ENCODE measurements at places on chromosomes 1 and 21. TPM values are rescaled to one million over a fixed set of nuclear protein-coding genes. Genes with fewer than 3 reads are reported as not detected.

The TMPRSS2 gene
- total RNA-seq, result 13.1 TPM

The ECM1 gene
- 2.8 TPM for total RNA-seq

The CALML6 gene
- total RNA-seq, result 0.59 TPM

The SPATA17 gene
- 3.0 TPM for total RNA-seq

The NCDN gene
- total RNA-seq, result 36.0 TPM

The DNASE2B gene
- not detected for total RNA-seq

The SIK1 gene
- 19.7 TPM for total RNA-seq

GRCh38 chr1:51340380-51340779 lies 10.0 kb upstream of the TTC39A start:
- DNase-seq, result no peak

DNA sequence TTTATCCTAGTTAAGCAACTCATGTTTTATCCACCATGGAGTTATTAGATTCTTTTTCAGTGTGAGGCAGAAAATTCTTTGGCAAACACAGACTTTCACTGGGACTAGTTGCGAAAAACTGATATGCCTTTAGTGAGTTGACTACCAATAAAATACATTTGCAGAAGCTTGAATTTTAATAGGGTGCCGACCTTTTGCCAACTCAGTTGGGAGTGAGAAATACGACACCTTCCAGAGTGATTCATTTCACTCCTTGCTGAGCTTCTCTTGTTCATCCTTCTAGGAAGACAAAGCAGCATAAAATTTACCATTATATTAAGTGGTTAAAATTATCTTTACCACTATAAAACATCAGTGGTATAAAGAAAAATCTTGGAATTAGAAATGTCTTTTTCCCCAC lies 1.2 kb upstream of the KRTAP23-1 start:
- no peak for DNase-seq

DNA sequence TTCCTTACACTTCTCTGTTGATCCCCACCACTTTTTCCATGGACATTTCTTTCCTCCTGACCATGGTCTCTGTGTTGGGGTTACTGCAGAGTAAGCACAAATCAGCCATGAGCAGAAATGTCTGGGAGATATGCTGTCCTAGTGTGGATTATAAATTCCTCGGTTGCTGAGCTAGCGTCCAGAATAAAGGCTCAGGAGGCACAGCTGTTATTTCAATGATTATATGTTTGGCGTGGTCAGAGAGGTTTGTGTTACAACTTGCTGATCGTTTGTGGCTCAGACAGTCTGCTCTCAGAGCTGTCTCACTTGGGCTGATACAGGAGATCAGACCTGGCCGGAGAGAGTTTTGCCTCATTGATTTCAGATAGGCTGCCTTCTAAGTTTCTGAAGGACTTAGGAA lies 37.5 kb upstream of the LAMC2 start:
- no peak for DNase-seq

GRCh38 chr1:47210666-47211065 lies 20.8 kb upstream of the PDZK1IP1 start:
- DNase-seq, result no peak

DNA sequence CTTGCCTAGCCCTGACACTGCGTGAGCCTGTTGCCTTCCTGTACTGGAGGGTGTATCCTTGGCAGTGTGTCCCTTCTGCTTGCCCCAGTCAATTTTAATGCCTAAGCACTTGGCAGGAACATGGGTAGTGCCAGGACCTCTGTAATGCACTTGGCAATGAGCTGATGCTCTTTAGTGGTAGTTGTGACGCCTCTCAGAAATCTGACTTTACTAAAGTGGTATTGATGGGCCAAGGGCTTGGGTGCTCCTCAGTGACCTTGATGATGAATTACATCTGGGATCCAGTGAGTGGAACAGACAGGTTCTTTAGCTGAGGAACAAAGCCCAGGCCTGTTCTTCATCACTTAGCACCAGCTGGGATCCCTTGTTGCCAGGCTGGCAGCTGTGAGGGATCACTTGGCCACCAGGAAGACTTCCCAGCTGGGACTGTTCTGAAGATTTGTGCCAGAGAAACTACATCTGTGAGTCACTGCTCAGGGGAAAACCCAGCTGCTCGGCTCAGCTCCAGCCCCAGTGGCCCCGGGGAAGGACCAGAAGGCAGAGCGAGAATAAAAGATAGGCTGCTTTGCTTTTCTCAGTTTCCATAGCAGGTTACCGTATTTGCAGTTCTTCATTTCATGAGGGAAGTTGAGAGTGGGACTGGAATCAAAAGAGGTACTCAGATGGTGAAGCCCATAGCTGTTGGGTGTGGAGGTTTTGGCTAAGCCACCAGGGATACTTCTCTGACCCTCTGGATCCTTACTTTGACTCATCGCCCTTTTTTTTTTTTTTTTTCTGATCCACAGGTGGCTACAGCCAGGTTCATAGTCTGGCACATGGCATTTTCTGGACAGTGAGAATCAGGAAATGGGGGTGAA lies 28.5 kb upstream of the KCNA2 start:
- peak; percentile 66 for DNase-seq

GRCh38 chr1:247043406-247043805 lies 35.2 kb downstream of the ZNF670 start:
- no peak for DNase-seq

DNA sequence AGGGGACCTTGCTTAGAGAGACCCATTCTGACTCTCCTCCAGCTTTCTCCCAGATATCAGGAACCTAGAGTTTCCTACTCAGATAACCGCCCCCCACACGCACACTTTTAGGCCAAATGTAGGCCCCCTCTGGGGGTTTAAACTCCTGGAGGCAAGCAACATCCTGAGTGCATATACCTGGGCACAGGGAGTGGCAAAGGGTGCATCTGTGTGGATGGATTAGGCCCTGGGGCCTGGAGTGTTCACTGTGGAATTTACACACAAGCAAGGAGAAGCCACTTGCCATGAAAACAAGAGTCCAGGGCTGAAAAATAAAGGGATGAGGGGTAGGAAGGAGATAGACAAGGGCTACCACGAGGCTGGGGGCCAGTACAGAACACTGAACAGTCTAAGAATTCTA lies 343.1 kb downstream of the NTNG1 start:
- DNase-seq, result no peak

- no peak for DNase-seq
These were observed 39.9 kb upstream of the PPP1R15B start for GRCh38 chr1:204451352-204452124.

GRCh38 chr1:199298825-199299224 lies 660.0 kb downstream of the PTPRC start:
- no peak for DNase-seq

DNA sequence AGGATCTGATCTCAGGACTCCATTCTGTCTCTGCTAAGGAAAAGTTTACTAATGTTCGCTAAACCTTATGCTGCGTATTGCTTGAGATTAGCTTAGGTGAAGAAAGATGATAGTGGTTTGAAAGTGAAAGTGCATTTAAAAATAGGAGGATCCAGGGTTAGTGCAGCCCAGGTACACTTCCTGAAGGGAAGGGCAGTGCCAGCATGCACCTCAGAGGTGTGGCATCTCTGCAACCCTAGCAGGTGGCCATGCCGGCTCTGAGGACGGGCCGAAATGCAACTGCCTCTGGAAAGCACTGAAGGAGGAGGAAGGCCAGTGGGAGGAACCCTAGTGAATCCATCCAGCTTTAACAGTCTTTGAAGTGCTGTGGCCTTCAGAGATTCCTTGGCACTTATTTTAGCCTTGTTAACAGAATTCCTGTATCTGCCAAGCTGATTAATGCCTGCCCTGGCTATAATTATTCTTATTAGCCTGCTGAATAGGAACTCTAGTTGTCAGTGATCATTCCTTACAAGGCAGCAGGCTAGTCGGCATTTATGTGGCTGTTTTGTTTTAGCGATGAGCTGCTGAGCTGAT lies 5.5 kb downstream of the PTGFRN start:
- DNase-seq, result peak; percentile 5

- DNase-seq, result no peak
These were observed 374.7 kb upstream of the DAB1 start for GRCh38 chr1:57798543-57798942.

GRCh38 chr1:165063181-165063965 lies 293.1 kb downstream of the LMX1A start:
- DNase-seq, result no peak

DNA sequence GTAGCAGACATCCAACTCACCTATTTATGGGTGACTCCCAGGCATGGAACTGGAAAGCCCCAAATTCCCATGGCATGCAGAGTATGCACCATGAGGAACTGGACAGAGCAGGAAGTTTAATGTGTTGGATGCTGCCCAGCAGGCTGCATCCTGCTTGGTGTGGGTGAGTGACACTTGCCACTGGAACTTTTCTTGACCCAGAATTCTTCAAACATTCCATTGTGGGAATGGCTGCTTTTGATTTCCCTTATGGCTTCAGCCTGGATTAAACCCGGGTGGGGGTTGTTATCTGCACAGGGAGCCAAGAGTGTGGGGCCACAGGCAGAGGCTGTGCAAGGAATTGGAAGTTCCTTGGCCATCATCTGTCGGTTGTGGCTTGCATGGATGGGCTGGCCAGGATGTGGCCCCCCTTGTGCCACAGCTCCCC lies 26.9 kb upstream of the BACE2 start:
- peak; percentile 8 for DNase-seq

DNA sequence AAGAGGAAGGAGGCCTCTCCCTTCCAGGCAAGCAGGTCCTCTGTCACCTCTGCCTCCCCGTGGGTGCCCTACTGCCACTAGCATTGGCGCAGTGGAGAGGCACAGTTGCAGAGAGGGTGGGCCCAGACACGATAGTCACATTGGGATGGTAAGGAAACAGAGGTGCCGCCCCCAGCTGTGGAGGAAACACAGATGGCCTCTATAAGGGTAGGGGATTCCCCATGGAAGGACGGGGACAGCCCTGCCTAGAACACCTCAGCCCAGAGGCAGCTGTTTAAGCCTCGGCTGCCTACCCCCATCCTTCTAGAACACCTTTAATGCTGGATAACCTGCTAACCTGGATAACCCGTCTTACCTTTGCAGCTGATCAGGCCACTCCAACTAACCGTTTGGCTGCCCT lies 65.7 kb upstream of the CNTN2 start:
- no peak for DNase-seq

GRCh38 chr1:72278461-72278860 lies 3.9 kb downstream of the NEGR1 start:
- no peak for DNase-seq

Measured in Calu3 (cell line).